Esophagus squamous epithelium (tissue), 5 donors: ENCODE measurements at places on chromosomes 2 and 18. TPM values are rescaled to one million over a fixed set of nuclear protein-coding genes. Genes with fewer than 3 reads are reported as not detected.

DNA sequence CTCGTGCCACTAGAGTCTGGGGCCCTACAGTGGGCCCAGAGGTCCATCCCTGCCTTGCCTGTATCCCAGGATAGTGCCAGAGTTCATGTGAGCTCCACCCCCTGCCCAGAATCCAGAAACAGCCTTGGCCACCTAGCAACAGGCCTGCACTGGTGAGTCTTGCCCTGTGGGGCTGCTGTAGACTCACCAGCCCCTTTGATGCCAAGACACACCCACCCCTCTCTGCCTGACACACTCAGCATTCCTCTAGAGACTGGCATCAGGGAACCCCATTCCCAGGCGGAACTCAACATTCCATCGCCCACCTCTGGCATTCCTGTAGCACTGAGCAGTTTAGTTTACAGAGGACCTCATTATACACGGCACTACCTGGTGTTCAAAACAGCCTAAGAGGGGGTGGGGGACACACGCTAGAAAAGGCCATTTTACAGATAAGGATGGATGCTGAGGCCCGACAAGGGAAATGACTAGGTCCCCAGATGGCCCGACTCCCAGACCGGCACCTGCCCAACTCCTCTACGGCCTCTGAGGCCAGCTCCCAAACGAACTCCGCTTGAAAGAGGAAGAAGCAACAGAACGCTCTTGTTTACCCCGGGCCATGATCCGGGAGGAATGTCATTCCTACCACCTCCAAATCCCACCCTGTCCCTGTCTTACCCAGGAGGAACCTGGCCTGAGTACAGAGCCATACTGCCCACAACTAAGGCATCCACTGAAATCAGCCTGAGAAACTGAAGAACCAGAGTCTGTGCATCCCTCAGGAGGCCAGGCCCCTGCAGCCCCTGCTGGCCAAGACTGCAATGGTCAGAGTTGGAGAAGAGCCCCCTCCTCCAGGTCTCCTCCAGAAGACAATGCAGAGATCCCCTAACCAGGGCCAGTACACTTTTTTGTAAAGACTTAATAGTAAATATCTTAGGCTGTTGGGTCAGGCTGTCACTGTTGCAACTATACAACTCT is 180.2 kb downstream of the TNS1 start:
- no peaks in the 10 kb centered on the region for H3K27me3 ChIP-seq
- H3K27ac ChIP-seq, result peak overlapping the region; percentile 66
- no peak for DNase-seq

DNAH6 gene
- total RNA-seq, result 0.06 TPM

TEKT4 gene
- not detected for total RNA-seq

ATG9A gene
- 46.7 TPM for total RNA-seq

B3GNT7 gene
- 8.1 TPM for total RNA-seq

DNA sequence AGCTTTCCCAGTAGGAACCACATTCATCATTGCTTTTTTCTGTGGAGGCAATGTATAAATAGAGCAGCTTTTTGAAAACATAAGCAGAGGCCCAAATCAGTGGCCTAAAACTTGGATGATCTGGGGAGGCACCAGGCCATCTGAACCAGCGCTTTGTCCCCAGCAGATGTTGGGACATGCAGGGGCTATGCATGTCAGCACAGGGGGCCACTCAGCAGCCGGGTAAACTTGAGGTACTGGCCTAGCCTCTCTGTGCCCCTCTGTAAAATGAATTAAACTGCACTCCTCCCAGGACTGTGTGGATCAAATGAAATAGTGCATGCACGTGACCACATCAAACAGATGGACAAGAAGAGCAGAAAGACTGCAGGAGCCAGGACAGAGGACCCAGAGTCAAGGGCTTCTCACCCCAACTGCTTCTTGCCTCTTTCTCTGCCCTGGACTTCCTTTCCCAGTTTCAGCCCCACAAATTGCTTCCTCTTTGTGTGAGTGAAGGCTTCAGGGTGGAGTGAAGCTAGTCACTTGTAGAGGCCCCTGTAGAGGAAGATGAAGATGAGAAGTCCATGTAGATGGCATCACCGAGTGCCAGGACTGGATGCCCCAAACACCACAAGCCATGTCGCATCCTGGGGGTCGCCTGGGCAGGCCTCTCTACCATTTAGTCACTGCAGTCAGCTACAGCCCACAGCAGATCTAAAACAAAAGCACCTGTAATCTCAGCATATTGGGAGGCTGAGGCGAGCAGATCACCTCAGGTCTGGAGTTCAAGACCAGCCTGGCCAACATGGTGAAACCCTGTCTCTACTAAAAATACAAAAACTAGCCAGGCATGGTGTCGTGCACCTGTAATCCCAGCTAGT is 53.2 kb downstream of the IMPA2 start:
- H3K27me3 ChIP-seq, result peaks cover 7% of the 10 kb centered on the region
- DNase-seq, result no peak
- H3K27ac ChIP-seq, result peak overlapping the region; percentile 88
- H3K4me1 ChIP-seq, result peaks cover 52% of the 10 kb centered on the region
- peaks cover 3% of the 10 kb centered on the region for H3K36me3 ChIP-seq
- no peak overlapping the region for H3K4me3 ChIP-seq

- no peak overlapping the region for H3K4me3 ChIP-seq
- no peak overlapping the region for H3K27ac ChIP-seq
- no peak for DNase-seq
- no peaks in the 10 kb centered on the region for H3K4me1 ChIP-seq
- no peaks in the 10 kb centered on the region for H3K27me3 ChIP-seq
Measured at GRCh38 chr2:99851811-99852210, 290.6 kb downstream of the AFF3 start.

- no peaks in the 10 kb centered on the region for H3K36me3 ChIP-seq
- no peak overlapping the region for H3K4me3 ChIP-seq
- H3K27me3 ChIP-seq, result no peaks in the 10 kb centered on the region
- no peak overlapping the region for H3K27ac ChIP-seq
Measured at GRCh38 chr2:11179196-11179595, 23.9 kb downstream of the SLC66A3 start.

CCDC85A gene
- 1.9 TPM for total RNA-seq

DNA sequence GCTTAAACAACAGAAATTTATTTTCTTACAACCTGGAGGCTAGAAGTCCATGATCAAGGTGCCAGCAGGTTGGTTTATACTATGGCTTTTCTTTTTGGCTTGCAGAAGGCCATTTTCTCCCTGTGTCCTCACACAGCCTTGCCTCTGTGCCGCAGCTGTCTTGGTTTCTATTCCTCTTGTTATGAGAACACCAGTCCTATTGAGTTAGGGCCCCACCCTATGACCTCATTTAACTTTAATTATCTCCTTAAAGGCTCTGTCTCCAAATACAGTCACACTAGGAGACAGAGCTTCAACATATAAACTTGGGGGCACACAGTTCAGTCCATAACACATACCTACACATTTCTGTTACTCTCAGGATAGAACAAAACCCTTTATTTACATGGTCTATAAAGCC is 17.3 kb upstream of the RHOB start:
- H3K4me1 ChIP-seq, result peaks cover 22% of the 10 kb centered on the region
- no peak overlapping the region for H3K4me3 ChIP-seq
- H3K27me3 ChIP-seq, result no peaks in the 10 kb centered on the region
- H3K36me3 ChIP-seq, result no peaks in the 10 kb centered on the region

GRCh38 chr2:238761868-238762267 is 86.0 kb upstream of the TWIST2 start:
- H3K4me1 ChIP-seq, result no peaks in the 10 kb centered on the region
- no peaks in the 10 kb centered on the region for H3K36me3 ChIP-seq

DNA sequence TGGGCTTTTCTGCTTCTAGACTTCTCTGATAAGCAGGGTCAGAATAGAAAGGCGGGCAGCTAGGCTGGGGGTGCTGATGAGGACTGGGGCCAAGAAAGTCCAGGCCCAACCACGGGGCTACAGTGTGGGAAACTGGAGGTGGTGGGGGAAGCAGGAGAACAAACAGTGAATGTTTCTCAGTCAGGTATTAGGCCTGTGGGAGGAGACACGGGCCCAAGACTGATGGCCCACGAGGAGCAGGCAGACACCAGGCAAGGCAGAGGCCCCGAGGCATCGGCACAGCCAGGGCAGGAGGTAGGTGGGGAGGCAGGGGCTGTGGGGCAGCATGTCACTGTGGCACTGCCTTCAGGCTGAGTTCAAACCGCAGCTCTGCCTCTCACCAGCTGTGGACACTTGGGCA is 40.7 kb downstream of the KCNIP3 start:
- no peaks in the 10 kb centered on the region for H3K27me3 ChIP-seq
- no peaks in the 10 kb centered on the region for H3K4me1 ChIP-seq
- no peak overlapping the region for H3K4me3 ChIP-seq

DNA sequence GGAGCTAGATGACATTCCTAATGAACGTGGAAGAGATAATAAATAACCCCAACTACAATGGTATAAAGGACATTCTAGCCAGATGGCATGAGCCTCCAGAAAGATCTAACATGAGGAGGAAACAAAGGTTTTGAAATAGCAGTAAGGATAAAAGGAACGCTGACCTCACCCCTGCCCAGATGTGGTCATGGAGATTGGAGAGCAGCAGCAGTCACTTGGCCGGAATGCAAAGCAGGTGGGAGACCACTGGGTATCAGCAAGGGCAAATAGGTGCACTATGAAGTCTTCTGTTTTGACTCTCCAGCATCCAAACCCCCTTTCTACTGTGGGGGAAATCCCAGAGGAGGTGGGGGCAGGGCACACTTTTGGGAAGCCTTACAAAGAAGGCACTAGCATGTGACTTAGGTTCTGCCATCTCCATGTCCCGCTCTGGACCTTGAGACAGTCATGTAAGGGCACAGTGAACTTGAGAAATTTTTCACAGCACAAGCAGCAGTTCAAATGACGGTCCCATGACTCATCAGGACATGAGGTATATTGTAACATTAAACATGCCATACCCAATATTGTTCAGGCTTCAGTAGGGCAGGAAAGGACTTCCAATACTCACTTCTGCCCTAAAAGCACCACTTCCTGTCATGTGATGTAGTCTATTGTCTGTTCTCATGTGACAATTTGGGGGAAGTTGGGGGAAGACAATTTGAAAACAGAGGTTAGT is 55.2 kb downstream of the METTL4 start:
- DNase-seq, result no peak
- H3K4me3 ChIP-seq, result no peak overlapping the region
- no peaks in the 10 kb centered on the region for H3K36me3 ChIP-seq
- H3K4me1 ChIP-seq, result peaks cover 5% of the 10 kb centered on the region
- no peaks in the 10 kb centered on the region for H3K27me3 ChIP-seq

HK2 gene
- 45.4 TPM for total RNA-seq

GRCh38 chr2:179272406-179273192 is 8.0 kb upstream of the SESTD1 start:
- H3K4me1 ChIP-seq, result peaks cover 8% of the 10 kb centered on the region
- H3K36me3 ChIP-seq, result no peaks in the 10 kb centered on the region
- H3K4me3 ChIP-seq, result no peak overlapping the region
- no peaks in the 10 kb centered on the region for H3K27me3 ChIP-seq
- no peak for DNase-seq

COBLL1 gene
- 35.4 TPM for total RNA-seq

DNA sequence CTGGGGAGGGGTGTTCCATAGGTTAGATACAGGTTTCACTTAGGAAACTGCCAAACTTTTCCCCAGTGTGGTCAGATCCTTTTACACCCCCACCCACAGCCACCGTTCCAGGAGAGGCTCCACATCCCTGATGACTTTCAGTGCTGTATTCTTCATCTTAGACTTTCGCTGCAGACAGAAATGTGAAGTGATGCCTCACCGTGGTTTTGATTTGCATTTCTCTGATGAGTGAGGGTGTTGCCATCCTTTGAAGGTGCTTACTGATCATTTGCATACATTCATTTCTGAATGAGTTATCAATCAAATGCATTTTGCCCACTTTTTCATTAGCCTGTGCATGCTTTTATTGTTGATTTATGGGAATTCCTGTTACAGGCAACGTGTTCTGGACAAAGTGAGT is 14.9 kb downstream of the COPS9 start:
- no peak overlapping the region for H3K27ac ChIP-seq
- no peak for DNase-seq
- no peaks in the 10 kb centered on the region for H3K27me3 ChIP-seq
- no peak overlapping the region for H3K4me3 ChIP-seq
- no peaks in the 10 kb centered on the region for H3K36me3 ChIP-seq

DNA sequence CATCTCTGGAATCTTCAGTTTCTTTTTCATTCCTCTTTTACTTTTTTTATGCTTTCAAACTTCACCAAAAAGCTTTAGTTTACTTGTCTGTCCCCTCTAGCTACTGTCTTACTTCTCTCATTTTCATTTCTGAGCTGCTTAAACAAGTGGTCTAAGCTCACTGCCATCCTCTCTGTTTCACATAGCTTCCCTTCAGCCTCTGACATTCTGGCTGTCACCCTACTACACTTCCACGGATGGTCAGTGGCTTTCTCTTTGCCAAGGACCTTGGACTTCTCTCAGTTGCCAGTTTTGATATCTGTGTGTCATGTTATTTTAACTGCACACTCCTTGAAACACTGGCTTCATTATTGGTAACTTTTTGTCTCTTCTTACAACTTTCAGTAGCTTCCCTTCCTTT is 176.1 kb downstream of the IKZF2 start:
- H3K36me3 ChIP-seq, result no peaks in the 10 kb centered on the region
- no peak overlapping the region for H3K4me3 ChIP-seq
- no peak for DNase-seq
- no peaks in the 10 kb centered on the region for H3K27me3 ChIP-seq

- no peak overlapping the region for H3K27ac ChIP-seq
- no peaks in the 10 kb centered on the region for H3K36me3 ChIP-seq
- no peak overlapping the region for H3K4me3 ChIP-seq
- no peaks in the 10 kb centered on the region for H3K27me3 ChIP-seq
- H3K4me1 ChIP-seq, result no peaks in the 10 kb centered on the region
- DNase-seq, result no peak
Measured at GRCh38 chr18:11767935-11768334, 78.9 kb downstream of the GNAL start.

DNA sequence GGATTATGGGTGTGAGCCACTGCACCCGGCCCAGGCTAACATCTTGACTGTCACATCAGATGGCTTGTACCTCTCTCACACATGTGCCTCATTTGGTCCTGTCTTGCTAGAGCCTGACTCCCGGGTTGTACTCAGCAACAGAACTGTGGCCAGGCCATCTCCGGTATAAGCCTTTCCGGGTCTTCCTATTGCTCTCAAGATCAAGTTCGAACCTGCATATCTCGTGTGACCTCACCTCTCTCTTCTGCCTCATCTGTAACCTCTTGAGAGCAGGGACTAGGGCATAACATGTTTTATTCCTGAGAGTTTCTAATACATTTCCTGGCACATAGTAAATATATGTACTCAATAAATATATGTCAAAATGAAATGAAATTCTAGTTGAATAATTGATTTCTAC is 114.0 kb downstream of the ACAA2 start:
- no peak overlapping the region for H3K4me3 ChIP-seq
- no peaks in the 10 kb centered on the region for H3K27me3 ChIP-seq
- no peak for DNase-seq
- no peaks in the 10 kb centered on the region for H3K36me3 ChIP-seq
